Thoracic aorta (tissue), 2 donors: ENCODE measurements at places on chromosomes 6 and 20.

DNA sequence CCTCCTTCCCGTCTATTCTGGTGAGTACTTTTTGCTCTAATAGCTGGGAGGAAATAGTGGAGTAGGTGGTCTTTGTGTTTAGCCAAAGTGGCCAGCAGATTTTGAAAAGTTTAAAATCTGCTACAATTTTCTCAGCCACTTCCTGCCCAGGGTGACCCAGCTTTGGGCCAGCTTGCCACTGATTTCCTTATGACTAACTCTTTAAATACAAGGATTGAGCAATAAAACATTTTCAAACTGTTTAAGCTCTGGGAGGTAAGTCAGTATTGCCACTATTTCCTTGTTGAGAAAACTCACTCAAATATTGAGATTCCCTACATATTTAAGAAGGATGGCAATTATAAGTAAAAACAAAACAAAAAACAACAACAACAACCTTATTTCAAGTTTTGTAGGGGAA, 54.5 kb downstream of the TRMT11 start:
- no peak for DNase-seq

DNA sequence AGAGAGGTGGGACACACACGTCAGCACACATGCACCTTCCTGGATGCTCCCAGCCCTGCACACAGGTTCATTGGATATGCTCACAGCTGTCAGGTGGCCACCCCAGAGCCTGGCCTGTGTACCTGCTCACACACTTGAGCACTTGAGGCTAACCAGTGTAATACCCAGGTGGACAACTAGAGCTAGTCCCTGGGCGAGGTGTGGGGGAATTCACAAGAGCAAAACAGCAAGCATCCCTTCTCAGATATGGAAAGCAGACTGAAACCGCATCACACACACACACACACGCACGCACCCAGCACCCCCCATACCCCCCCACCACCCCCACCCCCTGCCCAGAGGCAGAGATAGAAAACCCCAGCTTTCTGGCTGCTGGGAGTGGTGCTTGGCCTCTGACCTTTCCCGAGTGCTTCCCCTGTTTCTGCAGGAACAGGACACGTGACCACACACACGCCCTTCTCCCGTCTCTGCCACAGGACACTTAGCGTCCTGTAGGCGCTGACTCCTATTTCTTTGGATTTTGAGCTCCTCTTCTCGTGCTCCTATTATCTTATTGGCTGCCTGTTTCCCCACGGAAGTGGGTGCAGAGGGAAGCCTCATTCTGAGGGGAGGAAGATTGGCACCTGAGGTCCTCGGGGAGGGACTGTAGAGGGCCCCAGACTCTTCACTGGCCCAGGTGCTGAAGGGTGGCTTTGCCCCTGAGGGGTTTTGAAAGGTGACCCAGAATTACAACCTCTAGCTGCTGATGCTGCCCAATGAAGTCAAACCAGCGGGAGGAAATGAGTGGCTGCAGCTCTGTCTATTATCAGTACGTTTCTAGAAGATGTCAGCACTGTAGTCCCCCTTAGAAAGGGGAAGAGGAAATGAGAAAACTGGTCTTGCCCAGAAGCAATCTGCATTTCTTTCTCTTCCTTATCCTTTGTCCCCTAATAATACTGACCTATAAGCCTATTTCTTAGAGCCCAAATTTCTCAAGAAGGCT, 65.8 kb downstream of the SYTL3 start:
- DNase-seq: no peak

DNA sequence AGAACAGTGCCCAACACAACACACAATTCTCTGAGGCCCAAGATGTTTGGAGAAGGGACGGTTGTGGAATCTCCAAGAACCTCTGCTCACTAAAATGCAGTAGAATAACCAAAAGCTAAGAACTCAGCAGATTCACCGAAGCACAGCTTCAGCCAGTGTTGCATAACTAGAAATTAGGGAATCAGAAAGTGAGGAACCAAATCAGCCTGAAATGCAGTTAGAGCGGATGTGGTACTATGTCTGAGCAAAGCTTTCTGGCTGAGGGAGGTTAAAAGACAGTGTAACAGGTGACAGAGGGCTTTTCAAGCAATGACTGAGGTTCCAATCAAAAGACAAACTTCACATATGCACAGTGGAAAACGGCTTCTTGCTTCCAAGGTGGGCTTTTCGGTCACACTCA, 197.9 kb upstream of the KCNK16 start:
- DNase-seq: no peak

DNA sequence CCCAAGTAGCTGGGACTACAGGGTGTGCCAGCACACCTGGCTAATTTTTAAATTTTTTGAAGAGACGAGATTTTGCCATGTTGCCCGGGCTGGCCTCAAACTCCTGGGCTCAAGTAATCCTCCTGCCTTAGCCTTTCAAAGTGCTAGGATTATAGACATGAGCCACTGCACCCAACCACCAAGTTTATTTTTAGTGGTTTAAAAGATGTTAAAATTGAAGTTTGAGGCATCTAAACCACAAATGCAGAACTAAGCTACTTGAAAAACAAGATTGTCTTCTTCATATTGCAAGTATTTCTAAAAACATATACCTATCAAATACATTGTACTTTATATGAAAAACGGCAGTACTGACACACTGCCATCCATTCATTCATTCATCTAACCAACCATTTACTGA, 31.6 kb downstream of the WASF1 start:
- DNase-seq: no peak

- DNase-seq: no peak
Measured at GRCh38 chr6:35368038-35368887, 25.9 kb downstream of the PPARD start.

GRCh38 chr6:106101466-106101865, 15.3 kb downstream of the PRDM1 start:
- DNase-seq: no peak

- DNase-seq: no peak
Measured at GRCh38 chr20:14193885-14194284, 143.5 kb downstream of the FLRT3 start.

- DNase-seq: no peak
Measured at GRCh38 chr6:50681213-50681824, 32.0 kb upstream of the TFAP2D start.

- no peak for DNase-seq
Measured at GRCh38 chr20:49712118-49712517, 1.6 kb downstream of the B4GALT5 start.

- DNase-seq: peak; percentile 80
Measured at GRCh38 chr6:31945507-31946369, at the start of gene CFB. Gene CFB, plus strand, starts transcription at chr6:31946095. Its CDS starts 127 bp downstream, at chr6:31946222.

DNA sequence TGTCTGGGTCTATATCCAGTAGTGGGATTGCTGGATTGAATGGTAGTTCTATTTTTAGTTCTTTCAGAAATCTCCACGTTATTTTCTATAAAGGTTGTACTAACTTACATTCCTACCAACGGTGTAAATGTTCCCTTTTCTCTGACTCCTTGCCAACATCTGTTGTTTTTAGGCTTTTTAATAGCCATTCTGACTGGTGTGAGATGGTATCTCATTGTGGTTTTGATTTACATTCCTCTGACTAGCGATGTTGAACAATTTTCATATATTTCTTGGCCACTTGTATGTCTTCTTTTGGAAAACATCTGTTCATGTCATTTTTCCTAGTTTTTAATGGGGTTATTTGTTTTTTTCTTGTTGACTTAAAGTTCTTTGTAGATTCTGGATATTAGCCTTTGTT, 99.3 kb downstream of the BMP2 start:
- no peak for DNase-seq

DNA sequence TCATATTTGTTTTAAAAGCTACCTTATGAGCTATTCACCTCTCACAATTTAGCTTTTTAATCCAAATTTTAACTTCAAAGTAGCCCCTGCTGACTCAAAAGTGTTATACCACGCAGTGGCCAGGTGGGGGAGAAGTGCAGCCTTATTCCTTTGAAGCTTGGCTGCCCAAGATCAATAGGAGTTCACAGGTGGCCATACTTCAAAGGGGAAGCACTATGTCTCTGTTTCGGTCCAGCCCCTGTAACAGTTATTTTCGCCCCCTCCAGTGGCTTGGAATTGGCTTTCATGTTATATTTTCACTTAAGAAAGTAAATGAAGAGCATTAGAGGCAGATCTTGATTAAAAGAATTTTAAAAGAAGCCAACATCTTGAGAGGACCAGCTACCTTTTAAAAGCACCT, 608.4 kb downstream of the EPHA7 start:
- DNase-seq: no peak

DNA sequence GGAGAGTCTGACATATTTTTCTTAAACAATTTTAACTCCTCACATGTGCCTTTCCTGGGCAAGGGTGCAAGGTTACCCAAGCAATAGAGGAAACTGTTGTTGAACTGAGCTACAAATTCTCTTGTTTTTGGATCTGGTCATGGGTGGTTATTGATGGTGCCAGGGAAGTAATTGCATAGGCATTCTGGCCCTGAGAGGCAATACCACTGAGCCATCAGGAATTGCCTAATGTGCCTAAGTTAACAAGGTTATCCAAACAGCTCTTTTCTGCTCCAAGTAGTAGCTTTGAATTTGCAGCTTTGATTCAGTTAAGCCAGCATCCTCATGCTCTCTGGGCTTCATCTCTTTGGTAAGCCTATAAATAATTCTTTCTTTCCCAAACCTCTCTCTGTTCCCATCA, 266.0 kb upstream of the BTBD3 start:
- DNase-seq: no peak

- DNase-seq: no peak
Measured at GRCh38 chr6:137808191-137808590, 58.9 kb upstream of the TNFAIP3 start.

DNA sequence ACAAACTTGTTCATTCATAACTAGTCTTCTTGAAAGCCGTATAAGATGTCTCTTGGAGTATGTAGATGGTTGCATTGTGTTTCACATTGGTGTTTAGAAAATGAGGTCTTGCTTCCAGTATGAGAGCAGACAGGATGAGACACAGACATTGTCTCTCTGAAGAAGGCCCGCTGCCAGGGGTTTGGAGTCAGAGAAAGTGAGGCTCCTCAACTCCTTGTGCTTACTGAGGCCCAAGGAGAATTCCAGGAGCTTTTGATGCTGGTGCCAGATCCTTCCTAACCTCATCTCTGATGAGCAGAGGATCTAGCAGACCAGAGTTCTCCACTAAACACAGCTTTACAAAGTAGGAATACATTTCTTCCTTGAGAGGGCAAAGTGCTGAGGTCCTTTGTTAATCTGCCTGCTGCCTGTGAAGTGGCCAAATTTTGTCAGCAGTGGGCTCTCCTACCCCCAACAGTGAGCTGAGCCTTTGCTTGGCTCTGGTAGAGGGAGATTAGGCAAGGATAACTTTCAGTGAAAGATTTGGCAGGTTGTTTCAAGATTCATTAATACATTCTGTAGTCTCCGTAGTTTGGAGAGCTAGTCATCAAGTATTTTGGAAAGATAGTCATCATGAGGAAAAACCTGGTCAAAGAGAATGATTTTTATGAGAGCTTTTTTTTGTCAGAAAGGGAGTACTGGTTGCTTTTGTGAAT, 9.7 kb downstream of the MAPRE1 start:
- DNase-seq: no peak

DNA sequence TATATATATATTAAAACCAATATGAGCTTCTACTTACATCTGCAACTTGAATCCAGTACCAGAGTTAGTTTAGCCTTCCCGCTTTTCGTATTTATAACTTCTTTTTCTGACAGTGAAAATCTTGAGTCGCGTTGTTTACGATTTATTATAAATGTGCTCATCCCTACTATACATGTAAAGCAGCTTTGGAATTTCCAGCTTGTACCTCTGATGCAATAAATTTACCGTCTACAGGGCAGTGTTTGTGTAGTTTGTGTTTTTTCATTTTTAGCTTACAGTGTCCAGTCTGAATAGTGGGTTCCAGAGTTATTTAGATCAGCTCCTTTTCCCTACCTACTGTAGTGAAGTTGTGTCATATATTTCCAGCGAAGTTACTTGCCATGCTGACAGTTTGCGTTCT, 66.3 kb downstream of the TIAM2 start:
- DNase-seq: no peak

GRCh38 chr20:10949930-10950783, 276.4 kb upstream of the JAG1 start:
- no peak for DNase-seq

GRCh38 chr20:19815553-19815991, 57.5 kb downstream of the RIN2 start:
- peak; percentile 39 for DNase-seq

- no peak for DNase-seq
Measured at GRCh38 chr20:13147971-13148370, 73.1 kb upstream of the ISM1 start.

DNA sequence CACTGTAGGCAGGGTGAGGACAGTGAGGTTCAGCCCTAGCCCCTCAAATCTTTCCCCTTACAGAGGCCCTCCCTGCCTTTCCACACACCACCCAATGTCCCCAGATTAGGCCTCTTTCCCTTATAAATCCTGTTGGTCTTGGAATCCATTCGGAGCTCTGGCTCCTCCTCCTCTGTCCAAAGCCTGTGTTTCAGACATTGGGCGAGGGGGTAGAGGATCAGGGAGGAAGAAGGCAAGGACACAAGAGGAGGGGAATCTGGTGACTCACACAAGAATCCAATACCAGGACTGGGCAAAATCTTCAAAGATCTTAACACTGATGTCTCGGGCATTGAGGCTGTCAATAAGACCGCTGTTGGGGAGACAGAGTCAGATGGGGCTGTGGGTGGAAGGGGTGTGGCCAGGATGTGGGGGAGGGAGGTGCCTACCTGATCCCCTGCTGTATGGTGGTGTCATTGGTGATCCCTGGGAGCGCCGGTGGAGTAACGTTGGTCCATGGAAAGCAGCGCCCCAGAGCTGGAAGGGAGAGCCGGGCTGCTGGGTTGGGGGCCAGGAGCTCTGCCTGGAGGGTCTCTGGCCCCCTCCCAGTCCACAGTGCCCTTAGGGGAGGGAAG, 7.6 kb downstream of the SLC44A4 start:
- no peak for DNase-seq

- DNase-seq: no peak
Measured at GRCh38 chr20:48930878-48931277, 9.4 kb downstream of the ARFGEF2 start.

GRCh38 chr20:19786311-19786710, 28.3 kb downstream of the RIN2 start:
- no peak for DNase-seq

- peak; percentile 16 for DNase-seq
Measured at GRCh38 chr20:49400410-49400809, 82.1 kb downstream of the KCNB1 start.

- DNase-seq: no peak
Measured at GRCh38 chr6:99353126-99353525, 3.7 kb upstream of the FAXC start.

DNA sequence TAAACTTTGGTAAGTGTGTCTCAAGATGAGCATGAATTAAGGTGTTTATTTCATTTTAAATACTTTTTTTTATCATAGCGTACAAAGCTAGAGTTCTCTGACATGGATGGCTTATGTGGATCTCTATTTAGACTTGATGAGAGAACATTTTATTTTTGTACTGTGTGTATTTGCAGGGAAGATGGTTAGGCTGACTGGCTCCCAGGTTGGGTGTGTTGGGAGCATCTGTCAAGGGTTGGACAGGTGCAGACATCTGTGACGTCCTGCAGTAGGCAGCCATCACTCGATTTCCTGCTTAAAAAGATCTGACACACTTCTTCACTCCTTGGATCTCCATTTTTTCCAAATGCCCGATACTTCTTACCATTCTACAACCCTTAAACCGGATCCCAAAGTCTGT, 221.9 kb upstream of the QKI start:
- no peak for DNase-seq

GRCh38 chr6:150857062-150857944, 8.2 kb upstream of the MTHFD1L start:
- DNase-seq: no peak

- DNase-seq: no peak
Measured at GRCh38 chr6:4806337-4806725, 30.1 kb downstream of the CDYL start.
